Left kidney (tissue), 8 donors: ENCODE measurements at places on chromosomes 7 and 10.

DNA sequence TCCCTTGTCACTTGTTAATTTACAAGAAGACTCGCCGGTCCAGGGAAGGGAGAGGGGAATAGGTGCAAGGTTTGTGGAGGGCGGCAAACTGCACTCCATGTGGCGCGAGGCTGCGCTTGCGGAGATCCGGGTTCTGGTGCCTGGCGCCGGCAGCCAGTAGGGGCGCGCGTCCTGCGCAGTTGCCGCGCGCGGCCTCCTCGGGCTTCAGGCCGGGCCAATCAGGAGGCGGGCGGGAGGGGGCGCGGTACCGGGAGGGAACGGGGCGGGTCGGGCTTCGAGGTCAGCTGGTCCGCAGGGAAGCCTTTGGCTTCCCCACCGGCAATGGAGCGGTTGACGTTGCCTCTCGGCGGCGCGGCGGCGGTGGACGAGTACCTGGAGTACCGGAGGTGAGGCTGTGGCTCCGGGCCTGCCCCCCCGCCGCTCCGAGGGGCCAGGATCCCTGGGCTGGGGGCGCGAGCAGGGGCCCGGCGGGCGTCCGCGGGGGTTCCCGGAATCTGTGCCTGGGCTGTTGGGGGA, at the start of gene FAM221A:
Gene FAM221A (plus strand): TSS at position 302 of the 516 bp plus-strand sequence. CDS start 20 bp downstream, at position 322.
- DNase-seq = peak; percentile 79

DNA sequence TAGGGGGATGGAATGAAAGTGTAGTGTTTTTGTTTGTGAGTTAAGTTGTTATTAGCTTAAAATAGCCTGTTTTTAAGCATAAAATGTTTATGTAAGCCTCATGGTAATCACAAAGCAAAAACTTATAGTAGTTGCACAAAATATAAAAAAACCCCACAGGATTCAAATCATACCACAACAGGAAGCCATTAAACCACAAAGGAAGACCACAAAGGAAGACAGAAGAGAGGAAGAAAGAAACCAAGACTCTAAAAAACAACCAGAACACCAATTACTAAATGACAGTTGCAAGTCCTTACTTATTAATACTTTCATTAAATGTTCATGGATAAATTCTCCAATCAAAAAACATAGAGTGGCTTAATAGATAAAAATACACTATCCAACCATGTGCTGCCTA, 63.6 kb downstream of the ANKRD7 start:
- DNase-seq = no peak

GRCh38 chr7:149241696-149242095, 2.2 kb downstream of the ZNF212 start:
- no peak for DNase-seq

DNA sequence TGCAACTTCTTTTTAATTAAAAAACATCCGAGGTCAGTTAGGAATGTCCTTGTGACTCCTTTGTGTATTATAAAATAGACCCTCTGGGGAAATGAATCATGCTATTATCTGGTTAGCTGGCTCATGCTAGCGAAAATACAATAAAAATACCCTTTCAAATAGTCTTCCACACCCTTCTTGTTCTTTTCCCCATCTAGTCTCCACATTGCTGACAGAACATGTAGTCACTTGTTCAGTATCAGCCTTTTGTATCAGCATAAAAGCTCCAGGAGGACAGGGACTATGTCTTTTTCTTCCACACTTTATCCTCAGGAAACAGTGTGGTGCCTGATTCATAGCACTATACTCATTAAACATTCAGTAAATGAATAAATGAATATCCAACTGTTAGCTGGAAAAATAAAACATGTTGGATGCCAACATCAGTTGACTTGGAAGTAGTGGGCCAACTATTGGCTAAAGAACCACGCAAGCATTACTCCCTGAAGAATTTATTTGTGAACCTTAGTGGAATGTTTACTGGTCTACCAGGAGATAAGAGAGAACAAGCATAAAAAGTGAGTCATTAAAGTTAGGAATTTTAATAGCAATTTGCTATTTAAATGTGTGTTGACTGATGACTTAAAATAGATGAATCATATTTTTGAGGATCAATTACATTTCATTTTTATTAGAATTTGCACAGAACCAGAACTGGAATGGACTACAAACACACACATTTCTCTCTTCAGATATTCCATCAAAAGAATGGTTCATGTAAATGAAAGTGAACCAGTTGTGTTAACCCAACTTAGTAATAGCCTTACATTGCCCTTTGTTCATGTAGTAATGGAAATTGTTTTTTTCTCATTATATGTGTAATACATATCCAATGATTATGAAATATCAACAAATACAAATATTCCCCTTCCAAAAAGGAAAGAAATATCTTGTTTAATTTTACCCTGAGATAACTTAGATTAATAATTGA, 129.6 kb downstream of the DKK1 start:
- DNase-seq = no peak

- no peak for DNase-seq
Observed at GRCh38 chr7:1463676-1464223, 4.5 kb upstream of the MICALL2 start.

DNA sequence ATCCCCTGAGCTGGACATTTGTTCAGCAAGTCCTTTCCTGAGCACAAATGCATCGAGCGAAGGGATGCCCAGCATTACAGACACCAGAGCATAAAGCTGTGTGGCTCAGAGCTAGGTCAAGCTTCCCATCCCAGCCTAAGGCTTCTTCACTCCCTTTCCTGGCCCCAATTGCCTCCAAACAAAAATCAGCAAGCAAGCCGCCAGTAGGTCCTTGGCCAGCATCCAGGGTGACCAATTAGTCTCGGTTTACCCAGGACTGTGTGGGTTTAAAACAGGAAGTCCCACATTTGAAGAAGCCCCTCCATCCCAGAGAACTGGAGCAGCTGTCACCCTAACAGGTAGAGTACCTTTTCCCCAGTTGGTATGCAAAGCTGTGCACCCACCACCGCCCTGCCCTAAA, 51.2 kb downstream of the PRKAG2 start:
- no peak for DNase-seq

DNA sequence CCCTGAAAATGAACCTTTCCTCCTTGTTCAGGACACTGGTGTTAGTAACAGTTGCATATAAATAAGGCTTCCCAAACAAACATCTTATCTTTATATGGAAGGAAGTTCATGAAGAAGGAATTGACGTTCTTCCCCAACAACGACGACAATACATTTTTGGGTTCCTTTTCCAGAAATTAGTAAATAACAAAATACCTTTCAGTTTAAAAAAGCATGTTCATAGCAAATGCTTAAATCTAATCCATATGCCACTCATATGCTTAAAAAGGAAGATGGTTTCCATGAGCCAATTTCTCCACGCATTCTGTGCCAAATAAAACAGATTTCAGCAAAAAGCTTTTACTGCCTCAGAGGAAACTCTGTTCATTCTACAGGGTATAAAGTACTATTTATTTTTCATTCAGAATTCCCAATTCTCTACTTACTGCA, 182.6 kb downstream of the COBL start:
- no peak for DNase-seq

GRCh38 chr10:93926613-93927012, 32.8 kb downstream of the SLC35G1 start:
- no peak for DNase-seq

GRCh38 chr7:150631866-150632864, at the start of gene GIMAP6:
Gene GIMAP6 (minus strand): TSS chr7:150632385. CDS start chr7:150630142, 2,243 bp downstream.
- no peak for DNase-seq

- DNase-seq = no peak
Observed at GRCh38 chr10:35540296-35541164, 64.6 kb upstream of the GJD4 start.

DNA sequence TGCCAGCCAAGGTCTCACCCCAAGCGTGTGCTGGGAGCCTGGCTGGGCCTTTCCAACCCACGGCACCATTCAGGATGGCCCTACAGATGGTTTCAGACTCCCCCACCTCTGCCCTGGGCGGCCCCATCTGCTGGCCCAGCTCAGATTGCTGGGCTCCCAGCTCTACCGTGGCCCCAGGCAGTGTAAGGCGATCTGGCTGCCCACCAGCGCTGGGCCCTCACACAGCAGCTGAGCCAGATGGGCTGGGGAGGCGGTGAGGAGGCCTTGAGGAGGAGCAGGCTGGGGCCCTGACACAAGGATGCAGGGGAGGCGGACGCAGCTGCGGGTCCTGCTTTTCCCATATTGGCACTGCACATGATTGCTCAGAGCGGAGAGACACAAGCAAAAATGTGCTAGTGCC, 162.8 kb downstream of the NRF1 start:
- DNase-seq = no peak

DNA sequence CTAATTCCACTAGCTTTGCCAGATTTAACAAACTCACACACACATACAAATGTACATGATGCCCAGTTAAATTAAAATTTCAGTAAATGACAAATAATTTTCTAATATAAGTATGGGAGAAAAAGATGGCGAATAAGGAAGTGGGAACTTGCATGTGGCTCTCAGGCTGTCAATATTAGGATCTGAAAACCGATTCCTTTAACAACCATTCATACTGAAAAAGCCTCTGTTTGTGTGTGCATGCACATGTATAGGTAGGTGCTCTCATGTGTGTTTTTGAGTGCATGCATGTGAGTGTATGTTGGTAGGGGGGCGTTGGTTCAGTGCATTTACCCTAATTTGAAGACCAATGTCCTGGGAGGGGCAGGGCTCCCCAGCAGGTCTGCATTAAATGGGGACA, 125.3 kb downstream of the HTR7 start:
- no peak for DNase-seq

DNA sequence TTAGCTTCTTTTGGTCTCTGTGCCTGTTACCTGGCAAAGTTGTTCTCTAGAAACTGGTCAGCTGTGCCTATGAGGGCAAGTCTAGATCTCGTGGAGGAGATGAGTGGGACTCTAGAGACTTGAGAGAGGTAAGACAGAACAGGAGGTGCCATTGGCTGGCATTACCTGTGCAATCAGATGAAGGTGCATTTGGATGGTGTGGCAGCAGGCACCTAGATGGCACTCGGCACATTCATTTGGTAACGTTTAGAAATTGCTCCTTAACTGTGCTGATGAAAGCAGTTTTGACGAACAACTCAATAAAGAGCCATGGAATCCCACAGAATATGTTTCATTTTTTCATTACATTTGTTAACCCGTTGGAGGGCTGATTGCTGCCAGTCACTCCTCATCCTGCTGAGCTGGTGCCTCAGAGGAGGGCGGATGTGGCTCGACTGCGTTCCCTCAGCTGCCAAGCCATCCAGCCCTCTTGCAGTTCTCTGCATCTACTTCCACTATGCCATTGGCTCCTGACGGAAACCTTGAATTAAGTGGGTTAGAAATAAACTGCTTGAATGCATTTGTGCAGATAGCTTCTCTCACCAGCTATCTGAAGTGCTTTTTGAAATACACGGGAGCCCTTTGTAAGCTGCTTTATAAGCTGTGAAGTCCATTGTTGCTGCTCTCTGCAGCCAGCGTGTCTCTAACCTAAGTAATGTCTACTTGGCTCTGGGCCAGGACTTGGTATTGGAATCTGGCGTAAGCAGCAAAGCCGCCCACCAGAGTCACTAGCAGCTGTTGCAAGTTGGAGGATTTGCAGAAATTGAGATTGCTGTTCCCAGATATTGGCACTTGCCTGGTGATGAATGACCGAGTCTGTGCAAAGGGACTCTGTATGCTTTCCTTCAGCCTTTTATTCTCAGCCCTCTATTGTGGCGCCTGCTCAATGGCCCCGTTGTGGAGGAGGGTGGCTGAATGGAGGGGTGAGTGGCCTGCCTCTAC, 87.4 kb downstream of the LRRC4 start:
- DNase-seq = no peak

- DNase-seq = no peak
Observed at GRCh38 chr10:126686268-126686667, 15.8 kb upstream of the C10orf90 start.

GRCh38 chr7:129677796-129678195, 66.3 kb downstream of the NRF1 start:
- no peak for DNase-seq

- no peak for DNase-seq
Observed at GRCh38 chr7:158744070-158744469, 39.5 kb upstream of the NCAPG2 start.

DNA sequence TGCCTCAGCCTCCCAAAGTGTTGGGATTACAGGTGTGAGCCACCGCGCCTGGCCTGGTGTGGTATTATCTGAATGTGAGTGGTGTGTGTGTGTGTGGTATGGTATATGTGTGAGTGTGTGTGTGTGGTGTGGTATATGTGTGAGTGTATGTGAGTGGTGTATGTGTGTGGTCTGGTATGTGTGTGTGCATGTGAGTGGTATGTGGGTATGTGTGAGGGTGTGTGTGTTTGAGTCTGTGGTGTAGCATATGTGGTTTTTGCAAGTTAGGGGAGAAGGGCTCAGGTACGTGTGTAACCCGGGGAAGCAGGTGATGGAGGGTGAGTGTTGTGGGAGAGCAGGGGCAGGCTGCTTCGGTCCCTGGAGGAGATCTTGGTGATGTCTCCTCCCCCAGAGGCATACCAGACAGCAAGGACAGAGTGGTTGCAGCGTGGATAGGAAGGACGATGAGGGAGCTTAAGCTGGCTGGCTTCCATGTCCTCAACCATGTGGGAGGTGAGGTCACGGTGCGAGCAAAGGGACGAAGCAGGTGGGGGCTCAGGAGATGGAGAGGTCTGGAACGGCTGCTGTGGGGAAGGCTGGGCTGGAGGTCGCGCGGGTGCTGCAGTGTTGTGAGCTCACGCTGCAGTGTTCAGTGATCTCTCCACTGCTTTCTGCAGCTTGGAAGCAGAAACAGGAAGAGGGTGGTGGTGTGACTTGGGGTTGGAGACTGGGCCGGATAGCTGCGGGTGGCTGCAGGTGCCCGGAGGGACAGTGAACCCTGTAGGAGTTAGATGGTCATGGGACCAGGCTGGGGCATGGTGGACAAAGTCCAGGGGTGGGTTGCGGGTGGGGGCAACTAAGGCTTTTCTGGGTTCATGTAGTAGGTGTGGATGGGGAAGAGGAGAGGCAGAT, 5.0 kb downstream of the ZYX start:
- DNase-seq = no peak

GRCh38 chr7:98771519-98771918, 98.3 kb downstream of the TMEM130 start:
- peak; percentile 46 for DNase-seq

- no peak for DNase-seq
Observed at GRCh38 chr7:155351120-155351870, 53.6 kb downstream of the INSIG1 start.

GRCh38 chr10:33935350-33935749, 600.9 kb upstream of the NRP1 start:
- DNase-seq = no peak

DNA sequence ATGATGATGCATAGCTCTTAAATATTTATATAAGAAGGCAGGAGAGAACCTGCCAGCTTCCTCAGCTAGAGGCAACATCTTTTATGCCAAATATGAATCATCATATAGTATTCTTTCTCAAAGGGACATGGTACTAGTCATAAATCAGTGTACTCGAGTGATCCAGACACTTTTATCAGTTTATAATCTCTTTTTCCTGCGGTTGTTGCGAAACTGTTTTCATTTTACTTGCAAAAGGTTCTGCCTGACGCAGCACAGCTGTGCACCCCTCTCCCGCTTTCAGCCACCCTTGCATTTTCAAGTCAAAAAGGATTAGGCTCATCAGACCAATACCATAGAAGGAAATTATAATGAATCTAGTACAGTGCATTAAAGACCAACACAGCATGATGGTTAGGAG, 332.3 kb upstream of the PRKCQ start:
- DNase-seq = no peak

DNA sequence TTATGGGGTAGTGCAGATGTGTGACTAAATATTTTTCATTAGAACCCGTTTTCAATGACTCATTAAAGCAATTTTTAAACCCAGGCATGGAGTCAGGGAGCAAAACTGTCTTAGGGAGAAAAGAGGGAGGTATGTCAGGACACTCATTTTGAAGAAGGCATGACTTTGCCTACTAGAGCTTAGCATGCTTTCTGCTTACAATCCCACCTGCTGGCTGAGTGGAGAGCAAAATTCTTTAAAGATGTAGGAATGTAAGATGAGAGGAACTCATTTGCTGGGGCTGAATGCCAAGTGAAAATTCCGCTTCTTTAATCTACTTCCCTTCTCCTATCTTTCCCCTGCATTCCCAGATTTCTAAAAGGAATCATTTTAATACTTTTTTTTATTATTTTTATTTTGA, 232.6 kb downstream of the GALNT17 start:
- DNase-seq = no peak
